Liver (tissue), 10 donors: ENCODE measurements at places on chromosomes 6 and 20. TPM values are rescaled to one million over a fixed set of nuclear protein-coding genes. Genes with fewer than 3 reads are reported as not detected.
A peak's percentile ranks its signal among the peaks of the same experiment; 100 is the strongest.

GRCh38 chr20:14986026-14986655 is 648.7 kb upstream of the FLRT3 start:
- H3K36me3 ChIP-seq: no peaks in the 10 kb centered on the region
- H3K4me1 ChIP-seq: no peaks in the 10 kb centered on the region
- H3K27ac ChIP-seq: peak overlapping the region; percentile 93
- H3K27me3 ChIP-seq: no peaks in the 10 kb centered on the region
- H3K4me3 ChIP-seq: no peak overlapping the region

DNA sequence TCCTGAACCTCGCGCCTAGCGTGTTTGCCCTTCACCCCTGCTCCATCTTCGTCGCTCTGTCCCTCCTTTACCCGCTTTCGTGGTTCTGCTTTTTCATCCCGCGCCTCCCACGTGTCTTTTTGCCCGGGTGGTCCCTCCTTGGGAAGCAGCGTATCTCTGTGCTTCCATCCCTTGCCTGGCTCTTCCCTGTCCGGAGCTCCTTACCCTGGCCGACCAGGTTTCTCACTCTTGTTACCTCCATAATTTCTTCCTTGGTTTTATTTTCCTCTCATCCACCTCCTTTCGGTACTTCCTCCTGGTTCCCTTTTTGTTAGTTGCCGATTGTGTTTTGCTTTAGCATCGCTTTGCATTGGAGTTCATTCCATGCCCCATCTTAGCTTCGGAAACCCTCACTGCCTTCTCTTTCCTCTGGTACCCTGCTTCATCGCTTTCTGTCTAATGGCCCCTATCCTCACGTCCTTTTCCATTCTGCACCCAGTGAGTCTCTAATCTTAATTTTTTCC is 735 bp downstream of the FAM135A start:
- DNase-seq: peak; percentile 34
- H3K27ac ChIP-seq: peak overlapping the region; percentile 48
- H3K27me3 ChIP-seq: no peaks in the 10 kb centered on the region
- peaks cover 4% of the 10 kb centered on the region for H3K4me1 ChIP-seq
- peak overlapping the region; percentile 69 for H3K4me3 ChIP-seq

- no peak for DNase-seq
- H3K27me3 ChIP-seq: no peaks in the 10 kb centered on the region
- H3K27ac ChIP-seq: no peak overlapping the region
- H3K4me1 ChIP-seq: no peaks in the 10 kb centered on the region
- H3K4me3 ChIP-seq: no peak overlapping the region
- no peaks in the 10 kb centered on the region for H3K36me3 ChIP-seq
Observed at GRCh38 chr6:38051819-38052434, 232.4 kb downstream of the ZFAND3 start.

DNA sequence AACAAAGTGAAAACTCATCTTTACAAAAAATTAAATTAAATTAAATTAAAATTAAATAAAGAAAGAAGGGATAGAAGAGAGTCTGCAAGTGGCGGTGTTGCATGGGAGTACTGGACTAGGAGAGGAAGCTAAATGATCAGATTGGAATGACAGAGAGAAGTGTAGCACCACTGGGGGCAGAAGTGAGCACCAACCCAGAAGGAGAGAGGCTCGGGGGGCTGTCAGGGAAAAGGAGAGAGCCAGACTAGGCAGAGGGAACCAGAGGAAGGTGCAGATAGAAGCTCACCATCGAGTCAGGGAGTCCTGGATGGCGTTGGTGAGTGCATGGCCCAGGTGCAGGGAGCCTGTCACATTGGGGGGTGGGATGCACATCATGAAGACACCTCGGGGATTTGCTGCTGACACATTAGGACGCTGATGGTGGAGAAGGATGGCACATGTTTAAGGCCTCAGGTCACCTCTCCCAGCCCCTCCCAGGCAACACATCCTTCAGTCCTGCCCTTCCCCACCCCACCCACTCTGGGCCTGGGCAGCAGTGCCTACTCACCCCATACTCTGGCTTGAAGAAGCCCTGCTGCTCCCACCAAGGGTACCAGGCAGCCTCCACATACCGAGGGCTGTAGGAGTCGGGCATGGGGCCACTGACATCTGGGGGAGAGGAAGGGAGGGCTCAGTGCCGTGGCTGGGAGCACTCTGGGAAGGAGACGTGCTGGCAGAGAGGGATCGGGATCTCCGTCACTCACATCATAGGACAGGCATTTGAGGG is 4.0 kb downstream of the VARS1 start:
- no peaks in the 10 kb centered on the region for H3K27me3 ChIP-seq
- no peak for DNase-seq
- no peaks in the 10 kb centered on the region for H3K4me1 ChIP-seq
- no peaks in the 10 kb centered on the region for H3K36me3 ChIP-seq
- no peak overlapping the region for H3K27ac ChIP-seq

GRCh38 chr20:25725639-25726038 is 29.0 kb upstream of the ZNF337 start:
- DNase-seq: no peak
- peak overlapping the region; percentile 37 for H3K27ac ChIP-seq
- no peaks in the 10 kb centered on the region for H3K4me1 ChIP-seq
- H3K27me3 ChIP-seq: no peaks in the 10 kb centered on the region

DNA sequence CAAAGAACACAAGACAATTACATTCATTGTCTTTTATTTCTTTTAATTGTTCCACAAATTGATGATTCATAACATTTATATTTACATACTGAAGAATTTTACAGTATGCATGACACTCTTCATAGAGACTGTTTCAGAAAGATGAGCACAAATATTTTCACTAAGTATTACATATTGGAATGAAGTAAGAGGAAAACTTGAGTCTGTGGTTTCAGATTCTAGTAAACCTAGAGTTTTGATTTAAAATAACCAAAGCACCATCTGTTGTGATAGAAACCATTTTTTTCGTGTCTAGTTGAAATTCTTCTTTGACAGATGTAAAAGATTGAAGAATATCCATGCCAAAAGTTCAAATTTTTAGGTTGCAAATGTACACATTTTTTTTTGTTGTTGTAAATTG is 32.1 kb upstream of the OPN5 start:
- H3K36me3 ChIP-seq: no peaks in the 10 kb centered on the region
- H3K27me3 ChIP-seq: peaks cover 3% of the 10 kb centered on the region
- no peak overlapping the region for H3K27ac ChIP-seq
- H3K4me1 ChIP-seq: no peaks in the 10 kb centered on the region
- DNase-seq: no peak
- no peak overlapping the region for H3K4me3 ChIP-seq

- no peaks in the 10 kb centered on the region for H3K4me1 ChIP-seq
- no peak overlapping the region for H3K27ac ChIP-seq
- H3K36me3 ChIP-seq: no peaks in the 10 kb centered on the region
- no peaks in the 10 kb centered on the region for H3K27me3 ChIP-seq
- no peak overlapping the region for H3K4me3 ChIP-seq
- no peak for DNase-seq
Observed at GRCh38 chr6:17741507-17741906, 34.8 kb upstream of the NUP153 start.

GRCh38 chr6:78962448-78962847 is 95.1 kb downstream of the IRAK1BP1 start:
- no peaks in the 10 kb centered on the region for H3K27me3 ChIP-seq
- no peak overlapping the region for H3K27ac ChIP-seq
- DNase-seq: no peak
- H3K4me3 ChIP-seq: no peak overlapping the region
- no peaks in the 10 kb centered on the region for H3K4me1 ChIP-seq

GRCh38 chr20:23156170-23156841 is 70.2 kb upstream of the CD93 start:
- DNase-seq: peak; percentile 32
- no peaks in the 10 kb centered on the region for H3K27me3 ChIP-seq
- no peaks in the 10 kb centered on the region for H3K4me1 ChIP-seq
- no peak overlapping the region for H3K4me3 ChIP-seq

DNA sequence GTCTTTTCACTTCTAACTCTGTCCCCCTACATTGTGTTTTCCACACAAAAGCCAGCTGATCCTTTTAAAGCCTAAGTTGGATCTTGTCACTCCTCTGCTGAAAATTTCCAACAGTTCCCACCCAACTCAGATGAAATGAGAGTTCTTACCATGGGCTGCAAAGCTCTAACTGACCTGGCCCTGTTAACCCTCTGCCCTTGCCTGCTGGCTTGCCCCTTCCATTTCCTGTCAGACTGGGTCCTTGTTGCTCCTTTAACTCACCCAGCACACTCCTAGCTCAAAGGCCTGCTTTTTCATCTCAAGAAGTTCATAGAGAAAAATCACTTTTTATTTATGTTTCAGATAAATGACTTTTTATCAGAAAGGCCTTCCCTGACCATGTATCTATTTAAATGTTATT is 66.5 kb upstream of the HEY2 start:
- no peaks in the 10 kb centered on the region for H3K27me3 ChIP-seq
- H3K4me1 ChIP-seq: no peaks in the 10 kb centered on the region
- H3K27ac ChIP-seq: no peak overlapping the region
- no peak for DNase-seq
- no peak overlapping the region for H3K4me3 ChIP-seq
- no peaks in the 10 kb centered on the region for H3K36me3 ChIP-seq

DNA sequence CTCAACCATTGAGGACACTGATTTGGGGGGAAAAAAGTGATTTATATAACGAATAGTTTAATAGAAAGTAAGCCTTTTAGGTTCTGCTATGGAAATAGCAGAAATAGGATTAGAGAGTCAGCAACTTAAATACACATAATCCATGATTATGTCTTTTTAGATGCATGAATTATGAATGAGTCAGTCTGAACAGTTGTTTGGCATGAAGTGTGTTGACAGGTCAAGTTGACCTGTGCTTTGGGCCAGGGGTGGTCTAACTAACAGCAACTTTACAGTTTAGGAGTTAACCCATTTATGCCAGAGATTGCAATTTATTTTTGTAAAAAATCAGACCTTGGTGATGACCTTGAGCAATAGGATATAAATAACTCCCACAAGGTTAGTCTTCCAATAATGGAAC is 191.3 kb downstream of the MTFR2 start:
- no peaks in the 10 kb centered on the region for H3K36me3 ChIP-seq
- no peak for DNase-seq
- H3K4me3 ChIP-seq: no peak overlapping the region
- no peaks in the 10 kb centered on the region for H3K27me3 ChIP-seq
- H3K27ac ChIP-seq: no peak overlapping the region

GRCh38 chr6:87261534-87261933 is 60.9 kb upstream of the SMIM8 start:
- DNase-seq: no peak
- H3K4me1 ChIP-seq: no peaks in the 10 kb centered on the region
- no peak overlapping the region for H3K4me3 ChIP-seq
- H3K27ac ChIP-seq: no peak overlapping the region
- no peaks in the 10 kb centered on the region for H3K27me3 ChIP-seq
- peaks cover 7% of the 10 kb centered on the region for H3K36me3 ChIP-seq

DNA sequence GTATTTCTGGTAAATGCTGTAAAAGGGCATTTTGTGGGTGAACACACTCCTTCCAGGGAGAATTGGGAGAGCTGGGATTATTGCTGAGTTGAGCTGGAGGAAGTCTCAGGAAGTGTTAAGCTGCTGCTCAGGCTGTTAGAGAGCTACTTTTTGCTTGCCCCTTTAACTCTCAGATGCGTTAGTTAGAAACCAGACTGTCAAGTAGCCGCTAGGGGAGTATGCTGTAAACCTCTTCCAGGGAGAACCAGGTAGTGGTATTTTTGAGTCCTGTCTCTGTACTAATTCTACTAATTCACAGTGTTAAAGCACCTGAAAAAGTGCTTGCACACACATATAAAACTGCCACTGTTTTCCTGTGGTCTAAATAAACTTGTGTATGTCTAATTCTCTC is 6.6 kb upstream of the GFRAL start:
- no peaks in the 10 kb centered on the region for H3K36me3 ChIP-seq
- no peak overlapping the region for H3K4me3 ChIP-seq
- H3K27me3 ChIP-seq: no peaks in the 10 kb centered on the region
- no peak for DNase-seq
- H3K4me1 ChIP-seq: no peaks in the 10 kb centered on the region

DNA sequence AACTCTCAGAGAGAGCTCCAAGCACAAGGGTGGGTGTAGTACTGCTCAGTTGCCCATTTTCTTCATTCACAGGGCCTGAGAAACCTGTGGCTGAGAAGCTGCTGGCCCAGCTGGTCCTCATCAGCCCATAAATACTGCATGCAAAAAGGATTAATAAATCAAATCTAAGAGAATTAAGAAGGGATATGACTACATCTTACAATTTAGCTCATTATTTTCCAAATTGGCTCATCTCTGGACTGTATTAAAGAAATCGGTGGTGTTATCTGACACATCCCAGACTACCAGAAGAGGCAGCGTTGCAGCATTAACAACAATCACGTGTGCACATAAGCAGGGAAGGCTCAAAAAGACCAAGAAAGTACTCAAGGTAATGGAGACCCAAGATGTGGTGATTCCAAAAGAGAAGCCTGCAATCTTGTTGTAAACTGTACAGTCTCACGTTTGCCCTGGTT is 90.7 kb downstream of the CD24 start:
- H3K36me3 ChIP-seq: no peaks in the 10 kb centered on the region
- no peaks in the 10 kb centered on the region for H3K27me3 ChIP-seq

The TSHZ2 gene
- total RNA-seq: 2.9 TPM

DNA sequence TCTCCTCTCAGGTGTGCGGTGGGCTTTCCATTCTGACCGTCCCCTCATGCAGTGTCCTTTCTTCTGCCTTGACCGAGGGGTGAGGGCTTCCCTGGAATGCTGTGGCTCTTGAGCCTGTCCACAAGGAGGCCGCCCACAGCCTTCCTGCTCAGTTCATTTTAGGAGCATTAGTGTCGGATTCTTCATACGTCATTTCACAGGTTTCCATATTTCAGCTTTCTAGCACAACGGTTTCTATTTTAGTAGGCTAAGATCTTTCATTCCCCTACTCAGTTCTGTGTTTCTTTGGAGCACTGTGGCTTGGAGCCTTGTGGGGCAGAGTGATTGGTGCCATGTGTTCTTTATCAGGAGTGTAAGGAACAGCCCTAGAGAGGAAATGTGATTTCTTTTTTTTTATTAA is 5.5 kb downstream of the PPP1R3G start:
- H3K4me3 ChIP-seq: no peak overlapping the region
- H3K27ac ChIP-seq: no peak overlapping the region
- no peaks in the 10 kb centered on the region for H3K27me3 ChIP-seq
- no peaks in the 10 kb centered on the region for H3K36me3 ChIP-seq
- H3K4me1 ChIP-seq: no peaks in the 10 kb centered on the region

The ULBP3 gene
- total RNA-seq: 0.92 TPM

DNA sequence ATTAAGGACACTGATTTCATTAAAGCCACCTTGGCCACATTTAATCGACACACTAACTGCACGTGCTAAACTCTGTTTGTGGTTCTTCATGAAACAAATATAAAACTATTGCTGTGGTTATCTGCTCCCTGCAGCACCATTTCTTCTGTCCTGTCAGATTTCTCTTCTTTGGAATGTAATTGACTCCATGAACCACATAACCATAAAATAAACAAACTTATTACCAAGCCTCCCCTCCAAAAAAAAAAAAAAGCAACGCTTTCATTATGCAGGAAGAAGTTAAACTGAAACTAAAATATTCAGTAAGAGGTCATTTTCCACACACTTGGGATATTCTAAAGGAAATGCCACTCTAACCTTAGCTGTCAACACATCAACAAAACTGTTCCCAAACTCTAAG is 319.1 kb upstream of the NT5E start:
- H3K4me1 ChIP-seq: peaks cover 3% of the 10 kb centered on the region
- H3K27me3 ChIP-seq: peaks cover 3% of the 10 kb centered on the region
- no peak overlapping the region for H3K4me3 ChIP-seq
- H3K36me3 ChIP-seq: no peaks in the 10 kb centered on the region
